T-helper 2 cell (primary cell): ENCODE measurements at places on chromosomes 1 and 21.

GRCh38 chr1:61914823-61915482, 172.7 kb downstream of the PATJ start:
- DNase-seq: no peak

- DNase-seq: no peak
Observed at GRCh38 chr1:247417831-247418230, 1.9 kb downstream of the NLRP3 start.

DNA sequence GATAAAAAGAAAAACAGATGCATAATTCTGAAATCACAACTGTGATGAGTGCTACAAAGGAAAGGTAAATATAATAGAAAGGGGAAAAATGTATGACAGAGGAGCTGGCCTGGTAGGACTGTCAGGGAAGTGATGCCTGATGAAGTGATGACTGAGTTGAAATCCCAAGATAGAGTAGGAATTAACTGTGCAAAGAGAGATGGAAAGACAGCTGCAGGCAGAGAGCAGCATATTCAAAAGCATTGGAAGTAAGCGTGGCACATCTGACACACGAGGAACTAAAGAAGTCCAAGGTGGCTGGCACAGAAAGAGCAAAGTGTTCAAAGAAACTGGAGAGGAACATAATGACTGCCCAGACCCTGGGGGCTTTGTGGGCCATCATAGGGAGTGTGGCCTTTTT, 121.6 kb upstream of the C1orf105 start:
- DNase-seq: no peak

DNA sequence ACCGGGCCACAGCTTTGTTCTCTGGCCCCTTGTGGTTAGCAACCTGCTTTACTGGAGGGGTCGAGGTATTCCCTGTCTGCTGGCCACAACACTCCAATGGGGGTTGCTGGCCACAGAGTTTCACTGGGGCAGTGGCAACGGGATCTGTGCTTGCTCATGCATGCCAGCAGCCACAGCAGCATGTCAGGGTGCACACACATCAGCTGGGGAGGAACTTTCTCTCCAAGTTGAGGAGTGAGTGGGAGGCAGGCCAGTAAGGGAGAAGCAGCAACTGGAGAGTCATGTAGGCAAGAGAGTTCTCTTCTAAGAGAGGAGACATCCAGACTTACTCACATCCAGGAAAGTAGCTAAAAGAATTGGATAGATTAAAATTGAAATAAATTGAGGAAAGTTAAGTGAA, 38.0 kb downstream of the SAMD13 start:
- no peak for DNase-seq

GRCh38 chr1:157092831-157093230, 6.8 kb downstream of the ETV3L start:
- DNase-seq: no peak

DNA sequence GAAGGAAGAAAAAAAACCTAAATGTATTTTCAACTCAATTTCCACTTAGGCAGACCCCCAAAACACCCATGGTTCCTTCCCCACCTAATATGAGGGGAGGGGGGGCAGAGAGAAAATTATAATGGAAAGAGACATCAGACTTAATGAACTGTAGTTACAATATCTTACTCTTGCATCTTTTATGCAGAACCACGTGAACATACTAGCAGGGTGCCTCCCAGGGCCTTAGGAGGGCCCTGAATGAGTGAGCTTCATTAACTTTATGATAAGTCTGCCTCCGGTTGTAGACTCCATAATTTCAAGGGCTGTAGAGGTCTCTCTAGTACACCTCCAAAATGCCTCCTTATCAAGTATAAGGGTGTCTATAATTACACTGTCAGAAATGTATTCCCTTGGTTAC, 11.3 kb upstream of the KIRREL1 start:
- DNase-seq: no peak

DNA sequence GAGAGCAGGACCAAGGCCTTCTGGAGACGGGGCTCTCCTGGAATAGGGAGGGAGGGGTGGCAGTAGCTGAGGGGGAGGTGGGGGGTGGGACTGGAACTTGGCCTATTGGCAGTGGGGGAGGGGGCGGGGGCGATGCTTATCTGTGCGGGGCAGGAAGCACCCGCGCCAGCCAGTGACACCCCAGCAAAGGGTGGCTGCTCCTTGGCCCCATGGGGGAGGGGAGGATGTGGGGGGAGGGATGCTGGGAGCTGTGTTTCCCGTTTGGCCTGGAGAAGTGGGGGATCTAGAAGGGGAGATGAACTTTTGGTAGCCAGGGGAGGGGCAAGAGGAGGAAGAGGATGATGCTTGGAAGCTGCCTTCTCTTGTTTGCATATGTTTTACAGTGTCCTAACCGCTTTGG, 11.0 kb downstream of the ZBTB7B start:
- DNase-seq: no peak

- no peak for DNase-seq
Observed at GRCh38 chr21:45089964-45090363, 15.6 kb downstream of the ADARB1 start.

DNA sequence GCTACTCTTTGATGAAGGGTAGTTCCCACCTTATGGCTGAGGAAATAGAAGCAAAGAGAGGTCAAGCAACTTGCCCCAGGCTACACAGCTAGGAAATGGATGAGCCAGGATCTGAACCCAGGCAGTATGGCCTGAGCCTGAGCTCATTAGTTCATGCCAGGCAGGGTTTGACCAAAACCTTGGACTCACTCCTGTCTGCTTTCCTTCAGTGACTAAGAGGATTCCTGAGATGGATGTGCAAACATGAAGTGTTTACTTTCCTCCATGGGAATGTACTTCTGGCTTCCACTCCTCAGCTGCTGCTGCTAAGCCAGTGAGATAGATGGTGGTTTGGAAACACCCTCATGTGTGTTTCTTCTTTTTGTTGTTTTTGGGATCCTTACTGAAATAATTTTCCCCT, 35.1 kb upstream of the ERRFI1 start:
- DNase-seq: no peak

DNA sequence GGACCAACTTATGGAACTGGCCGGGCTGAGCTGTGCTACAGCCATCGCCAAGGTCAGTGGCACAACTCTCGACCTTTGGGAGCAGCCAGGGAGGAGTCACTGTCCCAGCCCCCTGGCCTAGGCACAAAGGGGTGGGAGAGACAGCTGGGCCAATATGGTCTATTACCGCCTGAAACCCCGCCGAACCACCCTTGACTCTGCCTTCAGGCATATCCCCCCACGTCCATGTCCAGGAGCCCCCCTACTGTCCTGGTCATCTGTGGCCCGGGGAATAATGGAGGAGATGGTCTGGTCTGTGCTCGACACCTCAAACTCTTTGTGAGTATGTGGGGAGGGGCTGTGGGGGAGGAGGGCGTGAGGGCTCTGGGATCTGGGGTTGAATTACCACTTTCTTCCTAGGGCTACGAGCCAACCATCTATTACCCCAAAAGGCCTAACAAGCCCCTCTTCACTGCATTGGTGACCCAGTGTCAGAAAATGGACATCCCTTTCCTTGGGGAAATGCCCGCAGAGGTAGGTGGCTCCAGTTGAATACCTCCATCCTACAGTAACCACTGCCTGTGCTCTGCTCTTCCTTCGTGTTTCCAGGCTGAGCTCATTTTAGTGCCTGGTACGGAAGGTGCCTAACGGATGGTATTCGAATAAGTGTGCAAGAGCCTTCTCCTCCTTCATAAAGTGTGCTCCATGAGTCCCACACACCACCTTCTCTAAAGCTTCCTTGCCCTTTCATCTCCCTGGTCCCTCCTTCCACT, 758 bp downstream of the NAXE start:
- no peak for DNase-seq

GRCh38 chr1:203513585-203514031, 19.7 kb downstream of the OPTC start:
- DNase-seq: no peak

- no peak for DNase-seq
Observed at GRCh38 chr1:160093624-160094290, 4.7 kb downstream of the IGSF8 start.

DNA sequence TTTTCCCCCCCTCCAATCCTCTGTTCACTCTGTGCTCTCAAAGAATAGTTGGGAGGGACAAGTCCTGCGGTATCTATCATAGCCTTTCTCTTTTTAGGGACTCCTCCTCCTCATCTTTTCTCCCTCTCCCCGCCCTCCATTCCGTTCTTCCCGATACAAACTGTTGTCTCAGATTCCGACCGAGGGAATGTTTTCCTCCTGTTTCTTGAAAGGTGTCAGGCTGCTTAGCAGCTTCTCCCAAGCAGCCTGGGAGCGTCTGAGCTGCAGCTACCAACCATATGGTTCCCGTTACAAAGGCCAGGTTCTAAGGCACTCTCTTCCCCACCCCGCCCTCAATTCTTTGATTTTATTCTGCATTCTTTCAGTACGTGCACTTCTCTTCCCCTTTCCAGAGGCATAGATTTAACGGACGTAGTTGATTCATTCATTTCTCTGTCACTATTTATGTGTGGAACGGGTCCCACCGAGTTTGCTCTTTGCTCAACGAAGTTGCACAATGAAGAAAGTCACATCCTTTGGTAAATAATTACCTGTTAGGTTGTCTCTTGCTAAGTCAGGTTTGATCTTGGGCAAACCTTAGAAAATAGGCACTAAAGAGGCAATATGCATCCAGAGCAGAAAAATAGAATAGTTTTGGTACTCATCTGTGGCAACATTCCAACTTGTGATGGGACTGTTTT, 2.8 kb downstream of the ADGRL2 start:
- no peak for DNase-seq

DNA sequence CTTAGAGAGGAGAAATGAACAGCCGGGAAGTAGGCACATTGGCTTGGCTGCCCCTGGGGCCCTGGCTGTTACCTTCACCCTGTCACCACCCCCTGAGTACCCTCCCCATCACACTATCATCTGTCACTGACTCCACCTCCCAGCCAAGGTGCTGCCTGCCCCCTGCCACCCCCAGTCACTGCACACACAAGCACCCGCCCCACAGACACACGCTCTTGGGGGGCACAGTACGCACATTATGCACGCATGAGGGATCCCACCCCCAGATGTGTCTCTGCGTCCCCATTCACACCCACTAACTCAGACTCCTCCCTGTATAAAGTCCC, 223.3 kb downstream of the PTPRU start:
- DNase-seq: no peak

DNA sequence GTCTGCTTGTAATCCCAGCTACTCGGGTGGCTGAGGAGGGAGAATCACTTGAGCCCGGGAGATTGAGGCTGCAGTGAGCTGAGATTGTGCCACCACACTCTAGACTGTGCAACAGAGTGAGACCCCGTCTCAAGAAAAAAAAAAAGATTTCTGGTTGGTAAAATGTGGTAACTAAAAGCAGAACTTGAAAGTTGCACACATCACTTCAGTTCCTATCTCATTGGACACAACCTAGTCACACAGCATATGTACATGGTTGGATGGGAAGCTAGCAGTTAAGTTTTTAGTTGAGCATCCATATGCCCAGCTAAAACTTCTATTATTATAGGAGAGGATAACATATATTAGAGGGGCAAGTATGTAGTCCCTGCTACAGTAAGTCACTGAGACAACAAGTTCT, 22.1 kb downstream of the BCAS2 start:
- no peak for DNase-seq

- DNase-seq: no peak
Observed at GRCh38 chr1:212623603-212624002, 15.0 kb downstream of the ATF3 start.

DNA sequence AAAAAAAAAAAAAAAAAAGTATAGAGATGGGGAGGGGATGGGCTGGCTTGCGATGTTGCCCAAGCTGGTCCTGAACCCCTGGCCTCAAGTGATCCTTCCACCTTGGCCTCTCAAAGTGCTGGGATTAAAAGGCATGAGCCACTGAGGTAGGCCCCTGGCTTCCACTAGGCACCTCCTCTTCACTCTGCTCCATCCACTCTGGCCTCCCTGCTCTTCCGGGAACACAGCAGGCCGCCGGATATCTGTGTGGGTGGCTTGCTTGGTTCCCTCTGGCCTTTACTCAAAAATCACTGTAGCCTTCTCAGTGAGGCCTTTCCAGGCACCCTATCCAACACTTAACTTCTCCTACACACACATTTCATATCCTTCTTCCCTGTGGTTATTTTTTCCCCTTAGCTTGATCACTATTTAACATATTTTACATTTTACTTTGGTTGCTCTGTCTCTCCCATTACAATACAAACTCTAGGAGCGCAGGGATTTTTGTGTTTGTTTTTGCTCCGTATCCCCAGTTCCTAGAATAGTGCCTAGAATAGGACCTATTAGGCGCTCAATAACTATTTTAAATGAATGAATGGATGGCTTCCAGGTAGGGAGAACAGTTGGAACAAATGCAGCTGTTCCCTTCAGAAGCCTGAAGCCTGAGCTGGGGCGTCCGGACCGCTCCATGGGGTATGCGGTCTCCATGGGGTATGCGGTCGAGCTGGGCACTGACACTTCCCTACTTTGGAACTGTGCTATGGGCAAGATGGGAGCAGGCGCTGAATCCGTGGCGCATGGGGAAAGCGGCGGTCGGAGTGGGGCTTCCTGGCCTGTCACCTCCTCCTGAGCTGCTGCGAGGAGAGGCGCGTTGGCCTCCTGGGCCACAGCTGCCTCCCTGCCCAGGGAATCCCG, 46.7 kb downstream of the H3-3A start:
- DNase-seq: no peak

DNA sequence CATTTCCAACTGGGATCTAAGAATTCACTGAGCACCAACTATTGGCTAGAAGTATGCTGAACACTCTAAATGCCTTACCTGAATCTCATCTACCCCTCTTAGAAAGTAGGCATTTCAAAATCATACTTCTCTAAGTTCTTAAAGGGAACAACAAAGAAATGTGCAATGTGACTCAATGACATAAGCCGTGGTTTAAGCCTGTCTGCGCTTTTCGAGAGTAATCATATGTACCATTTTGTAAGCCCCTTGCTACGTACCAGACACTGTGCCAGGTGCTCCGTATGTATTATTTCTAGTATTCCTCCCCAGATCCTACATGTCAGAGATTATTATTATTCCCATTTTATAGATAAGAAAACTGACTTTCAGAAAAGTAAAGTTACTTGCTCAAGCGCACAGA, 454.2 kb downstream of the SETD4 start:
- no peak for DNase-seq

DNA sequence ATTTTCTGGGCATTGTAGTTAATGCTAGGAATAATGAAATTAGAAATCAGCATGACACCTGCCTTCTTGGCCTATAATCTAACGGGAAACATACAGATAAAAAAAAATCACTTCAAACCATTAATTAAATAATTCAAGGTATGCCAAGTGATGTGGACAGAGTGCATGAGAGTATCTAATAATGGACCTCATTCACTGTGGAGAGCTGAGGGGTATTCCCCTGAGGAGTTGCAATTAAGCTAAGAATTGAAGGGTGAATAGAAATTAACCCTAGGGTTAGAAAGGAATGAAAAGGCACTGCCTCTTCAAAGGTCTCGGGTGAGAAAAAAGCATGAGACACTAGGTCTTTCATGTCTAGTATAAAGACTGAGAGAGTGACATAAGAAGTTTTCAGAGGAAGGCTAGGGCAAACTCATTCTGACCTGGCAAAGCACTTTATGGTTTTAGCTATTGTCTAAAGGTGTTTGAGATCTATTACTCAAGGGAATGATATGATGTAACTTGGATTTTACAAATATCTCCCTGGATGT, 466.1 kb downstream of the KCNT2 start:
- no peak for DNase-seq

GRCh38 chr1:163056831-163057230, 12.3 kb upstream of the RGS4 start:
- no peak for DNase-seq
